ENCODE measurements at places on chromosomes 12 and 14.

- DNase-seq, result peak; percentile 73
These were observed 348.3 kb downstream of the ZFP36L1 start for GRCh38 chr14:68444449-68445168.

DNA sequence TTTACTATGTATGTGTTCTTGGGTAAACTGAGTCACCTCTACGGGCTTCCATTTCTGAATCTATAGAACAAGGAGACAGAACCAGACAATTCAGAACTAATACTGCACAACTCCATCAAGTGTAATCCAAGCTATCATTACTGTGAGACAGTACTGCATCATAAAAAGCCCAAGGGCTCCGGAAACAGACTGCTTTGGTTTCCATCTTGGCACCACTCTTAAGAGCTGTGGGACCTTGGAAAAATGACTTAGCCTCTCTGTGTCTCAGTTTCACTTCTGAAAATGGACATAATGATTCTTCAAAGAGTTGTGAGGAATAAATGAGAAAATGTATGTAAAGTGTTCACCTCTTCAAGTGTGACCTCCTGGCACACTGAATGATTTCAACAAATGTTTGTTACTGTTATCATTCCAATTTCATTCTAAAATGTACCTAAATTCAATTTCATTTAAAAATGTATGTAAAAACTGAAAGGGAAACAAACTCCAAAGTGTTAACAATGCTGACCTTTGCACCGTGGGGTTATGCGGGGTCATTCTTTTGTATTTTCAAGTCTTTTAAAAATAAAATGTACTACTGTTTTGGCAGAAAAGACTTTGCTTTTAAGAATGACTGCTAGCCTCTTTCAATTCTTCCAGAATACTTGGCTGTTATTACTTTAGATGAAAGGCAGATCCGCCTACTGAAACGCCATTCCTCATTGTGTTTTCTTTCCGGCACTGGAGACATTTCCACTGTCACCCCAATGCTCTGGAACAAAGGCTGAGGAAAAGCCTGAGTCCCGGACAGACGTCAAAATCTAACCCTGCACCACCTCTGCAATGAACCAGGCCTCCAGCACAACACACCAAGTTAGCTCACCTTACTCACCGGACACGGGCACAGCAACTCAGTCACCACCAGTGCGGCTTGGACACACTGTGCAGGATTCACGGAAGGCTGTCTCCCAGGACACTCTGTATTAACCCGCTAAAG, 62.8 kb downstream of the TMCC3 start:
- no peak for DNase-seq

- no peak for DNase-seq
These were observed 51.7 kb downstream of the SLC25A47 start for GRCh38 chr14:100374876-100375265.

DNA sequence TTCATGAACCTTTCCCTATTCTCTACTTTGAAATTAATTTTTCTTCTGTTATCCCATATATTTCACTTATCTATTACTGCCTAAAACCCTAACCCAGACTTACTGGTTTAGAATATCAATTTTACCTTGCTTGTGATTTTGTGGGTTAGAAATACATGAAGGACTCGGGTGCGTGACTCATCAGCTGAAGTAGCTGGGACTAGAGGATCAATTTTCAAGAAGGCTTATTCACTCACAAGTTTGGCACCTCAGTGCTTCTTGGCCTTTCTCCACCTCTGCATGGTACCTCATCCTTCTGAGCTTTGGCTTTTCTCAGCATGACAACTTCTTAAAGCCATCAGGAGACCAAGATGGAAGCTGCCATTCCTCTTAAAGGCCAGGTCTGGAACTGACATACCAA, 57.8 kb downstream of the TMEM117 start:
- peak; percentile 32 for DNase-seq

DNA sequence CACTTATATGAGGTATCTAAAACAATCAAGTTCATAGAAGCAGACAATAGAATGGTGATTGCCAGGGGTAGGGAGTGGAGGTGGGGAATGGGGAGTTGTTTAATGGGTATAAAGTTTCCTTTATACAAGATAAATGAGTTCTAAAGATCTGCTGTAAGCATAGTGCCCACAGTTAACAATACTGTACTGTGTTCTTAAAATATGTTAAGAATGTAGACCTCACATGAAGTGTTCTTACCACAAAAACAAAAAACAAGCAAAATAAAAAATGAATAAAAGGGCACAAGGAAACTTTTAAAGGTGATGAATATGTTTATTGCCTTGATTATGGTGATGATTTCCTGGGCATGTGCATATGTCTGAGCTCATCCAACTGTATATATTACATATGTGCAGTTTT, 211.8 kb downstream of the MSRB3 start:
- DNase-seq, result peak; percentile 34

GRCh38 chr12:32016680-32017482, 57.7 kb downstream of the RESF1 start:
- no peak for DNase-seq

DNA sequence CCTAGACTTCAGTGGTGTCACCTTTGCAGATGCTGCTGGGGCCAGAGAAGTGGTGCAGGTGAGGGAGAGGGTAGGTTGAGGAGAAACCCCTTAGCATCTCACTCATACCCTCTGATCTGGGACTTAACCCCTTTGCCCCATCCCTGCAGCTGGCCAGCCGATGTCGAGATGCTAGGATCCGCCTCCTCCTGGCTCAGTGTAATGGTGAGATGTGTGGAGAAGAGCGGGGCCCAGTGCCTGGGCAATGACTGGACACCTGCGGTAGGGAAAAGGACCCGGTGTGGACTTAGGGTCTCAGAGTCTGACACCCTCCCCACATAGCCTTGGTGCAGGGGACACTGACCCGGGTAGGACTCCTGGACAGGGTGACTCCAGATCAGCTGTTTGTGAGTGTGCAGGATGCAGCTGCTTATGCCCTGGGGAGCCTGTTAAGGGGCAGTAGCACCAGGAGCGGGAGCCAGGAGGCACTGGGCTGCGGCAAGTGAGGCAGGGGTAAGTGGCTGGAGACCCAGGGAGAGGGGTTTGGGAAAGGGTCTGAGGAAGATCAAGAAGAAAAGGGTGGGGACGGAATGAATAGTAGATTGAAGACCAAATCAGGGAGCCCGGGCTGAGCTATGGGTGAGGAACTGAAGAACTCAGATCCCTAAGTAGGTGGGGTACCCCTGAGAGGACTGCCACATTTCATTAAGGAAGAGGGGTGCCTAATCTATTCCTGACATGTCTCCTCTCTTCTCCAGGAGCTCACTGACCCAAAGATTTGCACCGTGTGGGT, 7.6 kb downstream of the B4GALNT1 start:
- no peak for DNase-seq

All from adipocyte (in vitro differentiated cells).